ENCODE measurements at places on chromosomes 11 and 22. TPM values are rescaled to one million over a fixed set of nuclear protein-coding genes. Genes with fewer than 3 reads are reported as not detected.

KDM4D gene
- total RNA-seq, result 0.25 TPM

CD248 gene
- 0.30 TPM for total RNA-seq

OR8G1 gene
- not detected for total RNA-seq

INPP5J gene
- not detected for total RNA-seq

SYT8 gene
- not detected for total RNA-seq

MMP13 gene
- total RNA-seq, result not detected

OR8D4 gene
- not detected for total RNA-seq

PHETA2 gene
- total RNA-seq, result 1.8 TPM

NNMT gene
- total RNA-seq, result not detected

IL10RA gene
- total RNA-seq, result 661 TPM

PLAAT5 gene
- 1.8 TPM for total RNA-seq

BAIAP2L2 gene
- total RNA-seq, result 1.2 TPM
